Sigmoid colon (tissue), 7 donors: ENCODE measurements at places on chromosomes 6 and 20. TPM values are rescaled to one million over a fixed set of nuclear protein-coding genes. Genes with fewer than 3 reads are reported as not detected.

The RHAG gene
- polyA plus RNA-seq: not detected

GRCh38 chr20:37839432-37839827 lies 63.5 kb upstream of the VSTM2L start:
- DNase-seq: no peak

GRCh38 chr6:4973982-4974745 lies 29.7 kb downstream of the RPP40 start:
- DNase-seq: peak; percentile 74

DNA sequence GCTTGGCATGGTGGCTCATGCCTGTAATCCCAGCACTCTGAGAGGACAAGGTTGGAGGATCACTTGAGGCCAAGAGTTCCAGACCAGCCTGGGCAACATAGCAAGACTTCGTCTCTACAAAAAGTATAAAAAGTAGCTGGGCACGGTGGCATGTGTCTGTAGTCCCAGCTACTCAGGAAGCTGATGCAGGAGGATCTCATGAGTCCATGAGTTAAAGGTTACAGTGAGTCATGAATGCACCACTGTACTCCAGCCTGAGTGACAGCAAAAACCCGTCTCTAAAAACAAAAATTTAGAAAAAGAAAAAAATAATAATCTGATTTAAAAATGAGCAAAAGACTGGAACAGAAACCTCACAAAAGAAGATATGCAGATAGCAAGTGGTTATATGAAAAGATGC lies 279.7 kb downstream of the RNGTT start:
- no peak for DNase-seq

- DNase-seq: no peak
Measured at GRCh38 chr6:75317503-75318206, 33.1 kb upstream of the TMEM30A start.
